ENCODE measurements at places on chromosomes 16 and 17. TPM values are rescaled to one million over a fixed set of nuclear protein-coding genes. Genes with fewer than 3 reads are reported as not detected.

DNA sequence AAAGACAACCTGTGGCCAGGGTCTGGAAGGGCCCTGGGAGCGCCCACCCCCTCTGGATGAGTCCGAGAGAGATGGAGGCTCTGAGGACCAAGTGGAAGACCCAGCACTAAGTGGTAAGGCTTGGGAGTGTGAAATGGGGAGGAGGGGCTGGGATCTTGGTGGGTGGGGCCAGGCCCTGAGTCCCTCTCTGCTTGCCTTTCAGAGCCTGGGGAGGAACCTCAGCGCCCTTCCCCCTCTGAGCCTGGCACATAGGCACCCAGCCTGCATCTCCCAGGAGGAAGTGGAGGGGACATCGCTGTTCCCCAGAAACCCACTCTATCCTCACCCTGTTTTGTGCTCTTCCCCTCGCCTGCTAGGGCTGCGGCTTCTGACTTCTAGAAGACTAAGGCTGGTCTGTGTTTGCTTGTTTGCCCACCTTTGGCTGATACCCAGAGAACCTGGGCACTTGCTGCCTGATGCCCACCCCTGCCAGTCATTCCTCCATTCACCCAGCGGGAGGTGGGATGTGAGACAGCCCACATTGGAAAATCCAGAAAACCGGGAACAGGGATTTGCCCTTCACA, 1.2 kb upstream of the STARD3 start:
- no peak for DNase-seq

- peak; percentile 57 for DNase-seq
Measured at GRCh38 chr17:38444151-38444550, 15.9 kb downstream of the ARHGAP23 start.

DNA sequence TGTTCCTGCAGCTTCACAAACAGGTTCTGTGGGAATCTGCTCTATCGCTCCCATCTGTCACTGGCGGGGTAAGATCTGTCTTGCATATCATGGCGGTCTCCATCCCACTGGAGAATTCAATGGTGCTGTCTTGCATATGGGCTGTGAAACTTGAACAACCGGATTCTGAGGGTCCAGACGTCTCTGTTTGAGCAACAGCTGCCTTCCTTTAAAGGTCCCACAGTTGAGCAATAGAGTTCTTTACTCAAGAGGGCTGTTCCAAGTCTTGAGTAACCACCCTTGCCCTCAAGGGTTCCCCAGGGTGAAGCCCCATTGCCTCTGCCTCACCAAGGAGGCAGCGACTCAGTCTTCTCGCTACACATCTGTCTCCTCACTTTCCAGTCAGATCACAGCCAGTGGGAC, 50.8 kb downstream of the ZFHX3 start:
- DNase-seq, result no peak

GRCh38 chr16:25051406-25052150, 36.4 kb upstream of the ARHGAP17 start:
- DNase-seq, result peak; percentile 37

DNA sequence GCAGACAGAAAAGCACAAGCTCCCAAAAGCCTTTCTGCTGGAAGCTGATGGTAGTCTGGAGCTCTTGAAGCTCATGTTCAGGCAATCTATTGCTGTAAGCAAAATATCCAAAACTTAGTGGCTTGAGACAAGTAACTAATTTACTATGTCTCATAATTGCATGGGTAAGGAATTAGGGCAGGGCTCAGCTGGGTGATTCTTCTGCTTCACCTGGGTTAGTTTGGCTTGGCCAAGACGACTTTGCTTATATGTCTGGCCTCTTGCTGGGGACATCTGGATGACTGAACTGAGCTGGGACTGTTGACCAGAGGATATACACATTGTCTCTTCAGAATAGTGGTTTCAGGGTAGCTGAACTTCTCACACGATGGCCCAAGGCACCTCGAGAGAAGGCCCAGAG, 96.8 kb upstream of the WSCD1 start:
- DNase-seq, result no peak

DNA sequence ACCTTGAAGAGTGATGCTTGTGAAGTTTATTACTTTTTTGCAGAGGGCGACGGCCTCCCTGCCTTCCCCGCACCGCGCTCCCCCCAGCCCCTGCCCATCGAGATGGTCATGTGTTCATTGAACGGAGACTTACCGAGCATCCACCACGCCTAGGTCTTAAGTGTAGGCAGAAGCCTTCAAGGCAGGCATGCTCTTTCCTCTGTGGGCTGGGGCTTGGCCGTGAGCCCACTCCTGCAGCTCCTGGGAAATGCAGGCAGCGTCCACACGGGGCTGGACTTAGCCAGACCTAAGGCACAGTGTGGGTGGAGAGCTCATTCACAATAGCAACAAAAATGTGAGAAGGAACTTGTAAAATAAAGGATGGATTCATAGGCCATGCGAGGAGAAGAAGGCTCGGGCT, 19.2 kb downstream of the RNF213 start:
- DNase-seq, result no peak

GRCh38 chr17:16919663-16920627, 52.0 kb downstream of the TNFRSF13B start:
- no peak for DNase-seq

DNA sequence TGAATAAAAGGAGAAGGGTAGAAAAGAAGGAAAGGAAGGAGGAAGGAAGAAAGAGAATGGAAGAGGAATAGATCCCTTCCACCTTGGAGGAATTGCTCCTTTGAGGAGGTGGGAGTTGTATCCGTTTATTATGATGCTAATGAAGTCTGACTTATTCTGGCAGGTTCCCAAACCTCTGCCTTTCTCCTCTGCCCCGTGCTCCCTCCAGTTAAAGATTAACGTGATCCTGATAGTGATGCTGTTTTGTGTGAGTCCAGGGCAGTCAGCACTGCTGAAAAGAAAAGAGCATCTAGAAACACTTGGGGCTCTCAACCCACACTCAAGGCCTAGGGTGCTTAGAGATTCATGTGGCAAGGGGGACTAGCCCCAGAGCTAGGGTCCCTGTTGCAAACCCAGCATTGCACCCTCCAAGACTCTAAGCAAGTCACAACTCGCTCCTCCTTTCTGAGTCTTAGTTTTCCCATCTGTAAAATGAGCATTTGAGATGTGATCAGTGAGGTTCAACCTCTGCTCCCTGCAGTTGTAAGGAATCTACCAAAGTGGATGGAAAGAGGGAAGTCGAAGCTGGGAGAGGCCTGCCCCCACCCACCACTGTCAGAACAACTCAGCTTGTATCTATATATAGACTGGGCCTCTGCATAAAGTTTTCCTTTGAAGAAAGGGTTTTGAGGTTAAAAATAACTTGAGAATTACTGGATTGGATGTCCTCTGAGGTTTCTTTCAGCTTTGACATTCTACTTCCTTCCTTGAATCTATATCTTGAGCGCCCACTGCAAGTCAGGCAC, 46.9 kb upstream of the TMEM132E start:
- DNase-seq, result no peak

- DNase-seq, result no peak
Measured at GRCh38 chr17:71032746-71033273, 863.5 kb downstream of the KCNJ2 start.

DNA sequence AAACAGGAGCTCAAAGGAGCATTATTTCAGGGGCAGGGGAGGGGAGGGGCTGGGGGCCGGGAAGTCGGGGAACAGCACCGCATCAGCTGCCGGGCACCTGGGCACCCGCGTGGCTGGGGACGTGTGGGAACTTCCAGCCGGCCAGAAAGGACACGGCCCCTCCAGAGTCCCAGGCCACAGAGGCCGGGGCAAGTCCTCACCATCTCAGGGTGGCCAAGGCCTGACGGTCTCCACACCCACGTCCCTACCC, 1.1 kb downstream of the PGAP6 start:
- DNase-seq, result no peak

- DNase-seq, result no peak
Measured at GRCh38 chr17:29158096-29158487, 22.1 kb downstream of the MYO18A start.

DNA sequence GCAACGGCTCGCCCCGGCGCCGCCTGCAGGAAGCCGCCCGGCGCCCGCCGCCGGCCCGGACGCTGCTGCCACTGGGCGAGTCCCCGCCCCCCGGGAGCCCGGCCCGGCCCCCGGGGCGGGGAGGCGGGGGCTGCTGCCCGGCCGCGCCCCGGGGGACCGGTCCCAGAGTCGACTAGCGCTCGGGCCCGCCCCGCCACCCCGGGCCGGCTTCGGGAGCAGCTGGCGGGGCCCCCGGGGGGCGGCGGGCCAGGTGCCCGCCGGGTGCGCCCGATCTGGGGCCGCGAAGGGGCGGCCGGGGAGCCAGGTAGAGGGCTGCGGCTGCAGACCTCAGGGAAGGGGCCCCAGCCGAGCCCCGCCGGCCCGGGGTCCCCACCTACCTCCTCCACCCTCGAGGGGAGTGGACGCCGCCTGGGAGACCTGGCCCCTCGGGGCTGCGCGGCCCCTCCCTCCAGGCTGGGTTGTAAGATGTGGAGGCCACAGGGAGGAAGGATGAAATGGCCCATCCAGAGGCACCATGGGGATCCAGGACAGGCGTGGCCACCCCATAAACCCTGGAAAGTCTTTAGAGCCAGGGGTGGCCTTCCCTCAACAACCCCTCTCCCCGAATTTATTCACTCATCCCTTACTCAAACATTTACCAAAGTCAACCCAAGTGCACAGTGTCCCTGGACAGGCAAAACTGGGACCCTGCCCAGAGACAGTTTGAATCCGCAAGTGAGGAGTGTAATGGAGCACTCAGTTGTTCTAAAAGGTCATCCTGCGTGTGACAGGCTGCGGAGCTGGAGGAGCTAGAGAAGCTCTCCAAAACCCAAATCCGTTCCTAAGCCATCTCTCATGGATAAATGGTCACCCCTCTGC, at the start of gene CDYL2:
TSS of gene CDYL2 (minus strand) at position 73 of the 858 bp plus-strand sequence. CDS start 425 bp downstream, outside the sequence.
- DNase-seq, result no peak

DNA sequence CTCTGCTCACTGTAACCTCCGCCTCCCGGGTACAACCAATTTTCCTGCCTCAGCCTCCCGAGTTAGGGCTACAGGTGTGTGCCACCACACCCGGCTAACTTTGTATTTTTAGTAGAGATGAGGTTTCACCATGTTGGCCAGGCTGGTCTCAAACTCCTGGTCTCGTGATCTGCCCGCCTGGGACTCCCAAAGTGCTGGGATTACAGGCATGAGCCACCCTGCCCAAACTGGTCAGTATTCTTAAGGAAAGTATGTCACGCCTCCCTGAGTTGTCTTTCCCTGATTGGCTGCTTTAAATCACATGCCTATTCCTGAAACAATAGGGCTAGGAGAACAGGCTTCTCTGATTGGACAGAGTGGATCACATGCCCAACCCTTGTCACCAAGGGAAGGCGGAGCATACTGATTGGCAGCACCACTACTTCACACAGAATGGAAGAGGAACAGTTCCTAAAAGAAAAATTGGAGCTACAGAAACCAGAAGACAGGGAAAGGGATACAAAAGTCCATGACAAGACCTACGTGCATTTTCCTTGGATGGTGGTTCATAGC, 17.6 kb upstream of the CYB5B start:
- DNase-seq, result peak; percentile 46

GRCh38 chr17:68382582-68383085, 74.7 kb downstream of the WIPI1 start:
- DNase-seq, result no peak

- DNase-seq, result peak; percentile 32
Measured at GRCh38 chr17:61389670-61390478, 9.8 kb upstream of the TBX2 start.

- no peak for DNase-seq
Measured at GRCh38 chr16:78257376-78257728, 157.9 kb downstream of the WWOX start.

- no peak for DNase-seq
Measured at GRCh38 chr16:79217375-79218011, 383.0 kb downstream of the MAF start.

DNA sequence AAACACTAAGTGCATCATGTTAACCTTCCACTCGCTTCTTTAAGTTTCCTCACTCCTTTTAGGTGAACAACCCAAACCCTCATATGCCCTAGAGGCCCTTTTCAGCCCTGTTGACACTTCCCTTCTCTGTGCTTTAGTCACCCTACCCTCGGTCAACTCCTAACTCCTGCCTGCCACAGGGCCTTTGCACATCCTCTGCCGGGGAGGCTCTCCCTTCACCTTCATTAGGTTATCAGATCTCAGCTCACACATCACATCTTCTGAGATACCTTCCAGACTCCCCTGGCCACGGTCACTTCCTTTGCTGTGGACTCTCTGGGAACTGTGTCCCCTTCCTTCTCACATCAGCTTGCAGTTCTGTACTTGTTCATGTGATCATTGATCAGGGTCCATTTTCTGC, 574.4 kb downstream of the MAF start:
- no peak for DNase-seq

DNA sequence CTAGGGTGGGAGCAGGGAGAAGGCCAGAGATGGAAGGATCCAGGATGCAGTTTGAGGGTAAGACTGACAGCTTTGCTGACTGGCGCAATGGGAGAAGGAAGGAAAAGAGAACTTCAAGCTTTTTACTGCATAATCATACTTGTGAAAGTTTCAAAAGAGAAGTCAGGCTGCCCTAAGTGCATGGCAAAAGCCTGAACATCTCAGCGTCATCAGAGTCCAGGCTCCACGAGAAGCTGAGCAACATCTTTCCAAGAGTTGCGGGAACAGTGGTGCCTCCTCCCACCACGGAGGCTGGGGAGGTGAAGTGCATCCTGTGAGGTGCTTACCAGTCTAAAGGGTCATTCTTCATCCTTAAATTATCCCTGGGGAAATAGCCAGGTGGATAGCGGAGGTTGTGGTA, 26.9 kb upstream of the SLC38A8 start:
- DNase-seq, result no peak

DNA sequence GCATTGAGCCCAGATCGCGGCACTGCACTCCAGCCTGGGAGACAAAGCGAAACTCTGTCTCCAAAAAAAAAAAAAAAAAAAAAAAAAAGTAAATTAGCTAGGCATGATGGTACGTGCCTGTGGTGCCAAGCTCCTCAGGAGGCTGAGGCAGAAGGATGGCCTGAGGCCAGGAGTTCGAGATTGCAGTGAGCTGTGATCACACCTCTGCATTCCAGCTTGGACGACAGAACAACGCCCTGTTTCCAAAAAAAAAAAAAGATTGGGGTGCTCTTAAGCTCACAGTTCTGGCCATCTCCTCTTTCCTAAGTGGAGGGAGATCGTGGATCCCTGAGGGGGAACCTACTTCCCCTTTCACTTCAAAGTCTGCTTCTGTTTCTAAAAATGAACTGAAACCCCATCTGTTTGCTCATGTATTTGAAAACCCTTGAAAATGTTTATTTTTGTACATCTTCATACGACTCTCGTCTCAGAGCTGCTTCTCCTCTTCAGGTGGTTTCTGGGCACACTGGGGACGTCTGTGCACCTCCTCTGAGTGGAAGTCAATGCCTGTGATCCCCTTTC, 138.8 kb downstream of the PRKCA start:
- no peak for DNase-seq

DNA sequence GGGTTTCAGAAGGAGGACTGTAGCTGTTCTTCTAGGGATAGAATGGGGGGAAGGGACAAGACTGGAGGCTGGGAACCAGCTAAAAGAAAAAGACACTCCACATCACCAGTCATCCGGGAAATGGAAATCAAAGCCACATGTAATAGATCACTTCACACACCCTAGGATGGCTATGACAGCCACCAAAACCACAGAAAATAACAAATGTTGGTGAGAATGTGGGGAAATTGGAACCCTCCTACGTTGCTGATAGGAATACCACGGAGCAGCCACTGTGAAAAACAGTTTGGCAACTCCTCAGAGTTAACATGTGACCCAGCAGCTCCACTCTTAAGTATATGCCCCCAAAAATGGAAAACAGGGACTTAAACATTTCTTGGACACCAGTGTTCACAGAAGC, 2.3 kb downstream of the TLE7 start:
- no peak for DNase-seq

The GNAO1 gene
- total RNA-seq, result 0.05 TPM

The PYDC1 gene
- total RNA-seq, result not detected

The NOTUM gene
- total RNA-seq, result not detected

The FOXN1 gene
- not detected for total RNA-seq

The LAT gene
- total RNA-seq, result 32.7 TPM

The CTRB1 gene
- total RNA-seq, result not detected

The TNP2 gene
- not detected for total RNA-seq

The FOXF1 gene
- total RNA-seq, result 0.10 TPM

Measured in HT1080 (cell line).